ENCODE measurements at places on chromosomes 1 and 21.

GRCh38 chr1:54219688-54220003 lies 19.7 kb downstream of the MRPL37 start:
- no peak for DNase-seq

GRCh38 chr1:226682871-226683814 lies 55.9 kb downstream of the ITPKB start:
- no peak for DNase-seq

- DNase-seq: no peak
Observed at GRCh38 chr1:88503646-88504045, 180.4 kb upstream of the PKN2 start.

GRCh38 chr1:153250166-153250565 lies 9.3 kb upstream of the LORICRIN start:
- DNase-seq: no peak

DNA sequence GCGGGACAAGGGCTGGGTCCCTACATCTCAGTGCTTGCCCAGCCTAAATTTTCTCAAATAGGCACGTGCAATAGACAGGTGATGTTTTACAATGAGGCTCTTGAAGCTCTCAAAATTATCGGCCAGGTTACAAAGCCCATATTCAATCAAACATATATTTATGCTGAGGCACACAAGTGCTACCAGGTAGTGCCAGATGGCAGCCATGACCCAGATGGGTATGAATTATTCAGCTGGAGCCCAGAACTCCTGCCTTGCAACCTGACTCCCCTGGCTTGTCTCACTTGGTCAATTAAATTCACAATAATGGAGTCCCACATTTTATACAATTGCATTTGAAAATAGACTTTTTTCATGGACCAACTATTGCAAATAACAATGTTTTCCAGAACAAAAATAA lies 12.3 kb upstream of the ADAM30 start:
- peak; percentile 19 for DNase-seq

DNA sequence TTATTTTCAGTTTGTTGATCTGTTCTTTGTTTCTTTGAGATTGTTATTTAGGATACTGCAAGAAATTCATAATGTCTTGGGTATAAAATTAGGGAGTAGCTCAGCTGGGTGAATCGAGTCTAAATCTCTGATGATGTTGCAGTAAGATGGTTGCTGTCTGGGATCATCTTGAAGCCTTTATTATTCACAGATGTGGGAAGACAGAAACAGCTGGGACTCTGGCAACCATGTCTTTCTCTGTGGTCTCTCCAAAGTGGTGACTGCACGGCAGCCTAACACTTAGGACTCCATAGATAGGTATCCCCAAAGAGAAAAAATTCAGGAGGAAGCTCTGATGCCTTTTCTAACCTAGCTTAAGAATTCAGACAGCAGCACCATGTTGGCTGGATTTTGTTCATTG lies 52.7 kb downstream of the RAP1A start:
- DNase-seq: no peak

DNA sequence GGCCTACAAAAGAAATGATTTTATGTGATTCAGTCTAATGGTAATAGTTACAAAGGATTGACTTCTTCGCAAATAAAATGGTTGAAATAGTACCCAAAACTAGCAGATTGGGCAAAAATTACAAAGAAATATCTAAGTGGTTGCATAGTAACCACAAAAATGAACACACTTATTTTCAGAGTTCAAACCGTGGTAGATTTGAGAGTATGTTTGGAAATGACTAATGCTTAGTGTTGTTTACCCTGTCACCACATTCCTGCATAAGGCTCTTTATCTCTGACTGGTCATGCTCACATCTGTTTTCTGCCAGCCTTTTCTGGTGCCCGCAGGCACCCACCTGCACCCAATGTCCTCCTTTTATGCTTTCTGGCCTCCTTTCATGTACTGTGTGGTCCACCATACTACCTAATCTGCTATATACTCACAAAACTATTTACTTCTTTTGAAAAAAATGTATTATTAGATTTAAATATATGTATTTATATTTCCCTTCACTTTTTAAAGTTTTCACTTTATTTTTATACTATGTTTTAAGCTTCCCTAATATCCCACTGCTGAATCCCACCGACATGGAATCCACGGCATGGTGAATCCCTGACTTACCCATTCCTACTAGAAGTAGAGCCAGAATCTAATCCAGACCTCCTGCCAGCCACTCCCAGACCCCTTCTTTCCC lies 30.3 kb downstream of the PTPRC start:
- no peak for DNase-seq

DNA sequence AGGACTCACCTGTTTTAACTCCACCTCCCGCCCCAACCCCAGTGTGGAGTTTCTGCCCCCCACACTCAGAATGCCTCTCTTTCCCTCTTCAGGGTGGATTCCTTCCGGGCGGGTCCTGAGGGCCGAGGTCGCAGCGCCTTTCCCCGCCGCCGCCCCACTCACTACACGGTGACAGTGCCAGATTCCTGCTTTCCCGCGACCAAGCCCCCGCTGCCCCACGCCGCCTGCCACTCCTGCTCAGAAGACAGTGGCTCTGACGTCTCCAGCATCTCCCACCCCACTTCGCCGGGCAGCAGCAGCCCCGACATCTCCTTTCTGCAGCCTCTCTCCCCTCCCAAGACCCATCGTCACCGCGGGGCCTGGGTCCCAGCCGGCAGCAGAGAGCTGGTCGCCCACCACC lies 16.7 kb downstream of the INAVA start:
- DNase-seq: no peak

DNA sequence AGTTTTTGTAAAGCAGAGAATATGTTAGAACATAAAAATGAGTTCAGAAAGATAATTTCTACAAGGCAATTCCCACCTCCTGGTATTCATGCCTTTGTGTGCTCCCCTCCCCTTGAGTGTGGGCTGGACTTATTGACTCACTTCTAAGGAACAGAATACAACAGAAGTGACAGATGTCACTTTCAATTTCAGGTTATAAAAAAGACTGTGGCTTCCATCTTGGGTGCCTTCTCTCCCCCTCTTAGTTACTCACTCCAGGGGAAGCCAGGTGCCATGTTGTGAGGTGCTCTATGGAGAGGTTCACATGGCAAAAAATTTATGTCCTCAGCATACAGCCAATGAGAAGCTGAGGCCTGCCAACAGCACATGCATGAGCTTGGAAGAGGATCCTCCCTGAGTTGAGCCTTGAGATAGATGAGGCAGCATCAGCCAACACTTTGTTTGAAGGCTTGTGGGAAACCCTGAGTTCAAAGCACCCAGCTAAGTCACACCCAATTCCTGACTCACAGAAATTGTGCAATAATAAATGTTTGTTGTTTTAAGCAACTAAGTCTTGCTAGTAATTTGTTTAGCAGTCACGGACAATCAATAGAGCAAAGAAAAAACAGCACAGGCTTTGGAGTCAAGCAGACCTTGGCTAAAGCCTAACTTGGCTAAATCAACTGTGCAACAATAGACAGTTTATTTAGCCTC lies 73.5 kb upstream of the NGF start:
- no peak for DNase-seq

- DNase-seq: no peak
Observed at GRCh38 chr1:56917356-56917755, 48.5 kb downstream of the C8B start.

DNA sequence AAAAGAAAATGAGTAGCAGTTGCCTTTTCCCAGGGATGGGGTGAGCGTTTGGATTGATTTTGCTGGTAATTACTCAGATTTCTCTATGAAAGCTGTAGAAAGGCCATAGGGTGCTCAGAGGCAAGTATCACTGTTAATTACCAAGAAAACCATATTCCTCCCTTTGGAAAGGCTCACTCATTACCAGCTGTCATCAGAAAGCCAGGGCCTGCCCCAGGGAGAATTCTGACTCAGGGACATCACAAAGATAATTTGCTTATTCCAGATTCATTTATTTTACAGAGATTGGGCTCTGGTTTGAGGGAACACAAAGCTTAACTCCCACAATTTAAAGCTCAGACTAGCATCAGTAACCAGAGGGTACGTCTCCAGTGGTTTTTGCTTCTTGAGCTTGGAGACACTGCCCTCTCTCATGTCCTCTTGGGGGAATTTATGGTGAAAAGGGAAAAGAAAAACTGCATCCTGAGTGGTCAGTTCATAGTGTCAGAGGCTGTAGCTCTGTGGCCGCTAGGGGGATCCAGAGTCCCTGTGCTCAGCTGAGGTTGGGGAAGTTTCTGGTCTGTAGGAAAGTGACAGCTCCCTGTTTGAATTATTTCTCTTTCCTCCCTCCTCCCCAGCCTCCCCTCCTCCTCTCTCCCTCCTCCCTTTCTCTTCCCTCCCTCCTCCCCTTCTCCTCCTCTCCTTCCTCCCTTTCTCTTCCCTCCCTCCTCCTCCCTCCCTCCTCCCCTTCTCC lies 204.3 kb downstream of the KCNJ6 start:
- DNase-seq: peak; percentile 54

GRCh38 chr21:33302055-33302454 lies 22.7 kb upstream of the IFNAR1 start:
- DNase-seq: no peak

- no peak for DNase-seq
Observed at GRCh38 chr1:228096416-228097332, 6.5 kb downstream of the C1orf35 start.

DNA sequence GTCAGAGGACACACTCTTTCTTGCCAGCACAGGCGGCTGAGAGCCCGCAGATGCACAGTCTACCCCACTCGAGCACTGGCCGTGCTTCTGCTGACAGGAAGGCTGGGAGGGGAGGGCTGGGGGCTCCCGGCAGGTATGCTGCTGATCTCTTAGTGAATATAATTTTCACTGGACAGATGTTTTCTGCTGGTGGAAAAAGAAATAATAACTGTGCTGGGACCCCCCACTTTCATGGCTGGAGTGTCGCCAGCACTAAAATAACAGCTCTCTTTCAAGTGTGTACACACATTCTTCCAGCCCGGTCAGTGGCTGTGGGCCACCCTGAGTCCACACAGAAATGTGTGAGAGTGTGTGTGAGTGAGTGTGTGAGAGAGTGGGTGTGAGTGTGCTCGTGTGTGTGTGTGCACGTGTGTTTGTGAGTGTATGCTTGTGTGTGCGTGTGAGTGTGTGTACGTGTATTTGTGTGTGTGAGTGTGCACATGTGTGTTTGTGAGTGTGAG lies 167.7 kb upstream of the USP24 start:
- peak; percentile 16 for DNase-seq

DNA sequence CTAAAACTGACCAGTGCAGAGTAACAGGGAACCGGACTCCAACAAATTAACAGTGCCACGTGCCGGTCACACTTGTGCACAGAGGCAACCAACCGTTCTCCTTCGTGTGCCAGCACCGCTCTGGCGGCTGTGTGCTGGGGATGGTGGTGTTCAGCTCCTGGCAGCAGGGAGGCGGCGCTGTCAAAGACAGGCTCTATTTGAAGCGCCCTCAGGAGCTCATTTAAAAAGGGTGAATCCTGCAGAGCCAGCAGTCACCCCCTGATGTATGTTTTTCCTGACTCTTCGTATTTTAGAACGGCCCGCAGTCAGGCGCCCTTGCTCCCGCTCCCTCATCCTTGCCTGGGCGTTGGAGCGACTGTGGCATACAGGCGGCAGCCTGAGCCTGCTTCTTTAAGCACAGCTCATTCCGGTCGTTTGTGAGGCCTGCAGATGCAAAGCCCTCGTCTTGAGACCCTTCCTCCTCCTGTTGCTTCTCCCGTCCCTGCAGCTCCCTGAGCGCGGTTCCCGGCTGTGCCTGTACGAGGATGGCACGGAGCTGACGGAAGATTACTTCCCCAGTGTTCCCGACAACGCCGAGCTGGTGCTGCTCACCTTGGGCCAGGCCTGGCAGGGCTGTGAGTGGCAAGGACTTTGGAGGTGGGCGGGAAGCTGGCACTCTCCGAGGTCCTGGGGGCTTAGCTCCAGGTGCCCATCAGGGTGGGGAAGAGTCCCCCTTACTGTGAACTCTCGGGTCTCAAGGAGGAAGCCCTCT lies 1.1 kb downstream of the DFFB start:
- peak; percentile 52 for DNase-seq

GRCh38 chr1:57736940-57737339 lies 313.1 kb upstream of the DAB1 start:
- no peak for DNase-seq

GRCh38 chr21:14414932-14415508 lies 32.1 kb upstream of the HSPA13 start:
- no peak for DNase-seq

DNA sequence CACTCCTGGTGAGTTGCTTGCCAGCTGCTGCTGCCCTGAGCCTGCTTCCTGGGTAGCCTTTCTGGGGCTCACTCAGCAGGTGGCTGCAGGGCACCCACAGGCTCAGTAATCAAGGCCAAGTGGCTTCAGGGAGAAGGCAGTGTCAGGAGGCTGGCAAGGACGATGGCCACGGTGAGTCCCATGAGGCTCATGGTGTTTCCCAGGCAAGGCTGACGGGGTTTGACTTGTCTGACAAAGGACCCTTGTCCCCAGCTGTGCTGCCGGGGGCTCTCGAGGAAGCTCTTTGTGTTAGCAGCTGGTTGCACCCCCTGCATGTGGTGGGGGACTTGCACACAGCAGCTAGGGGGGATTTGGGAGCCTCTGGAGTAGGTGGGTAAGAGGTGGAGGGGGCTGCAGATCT lies 190.5 kb upstream of the C1orf174 start:
- DNase-seq: no peak

DNA sequence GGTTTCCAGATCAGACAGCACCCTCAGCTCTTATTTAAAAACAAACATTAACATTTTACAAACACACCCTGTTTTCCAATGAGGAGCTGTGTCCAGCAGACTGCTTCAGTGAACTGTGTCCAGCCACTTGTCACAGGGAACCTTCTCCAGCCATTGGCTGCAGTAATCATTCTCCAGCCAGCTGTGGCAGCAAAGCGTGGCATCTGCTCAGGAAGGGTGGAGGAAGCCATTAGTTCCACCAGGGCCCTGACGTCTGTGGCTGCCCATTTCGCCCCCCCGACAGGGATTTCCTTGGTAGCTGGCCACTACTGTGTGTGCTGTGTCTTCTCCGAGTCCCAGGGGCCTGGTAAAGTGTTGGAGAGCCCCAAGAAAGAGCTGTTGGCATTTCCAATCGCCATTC lies 62.9 kb upstream of the SELENON start:
- peak; percentile 35 for DNase-seq

- DNase-seq: no peak
Observed at GRCh38 chr1:230429067-230429735, 3.1 kb upstream of the PGBD5 start.

DNA sequence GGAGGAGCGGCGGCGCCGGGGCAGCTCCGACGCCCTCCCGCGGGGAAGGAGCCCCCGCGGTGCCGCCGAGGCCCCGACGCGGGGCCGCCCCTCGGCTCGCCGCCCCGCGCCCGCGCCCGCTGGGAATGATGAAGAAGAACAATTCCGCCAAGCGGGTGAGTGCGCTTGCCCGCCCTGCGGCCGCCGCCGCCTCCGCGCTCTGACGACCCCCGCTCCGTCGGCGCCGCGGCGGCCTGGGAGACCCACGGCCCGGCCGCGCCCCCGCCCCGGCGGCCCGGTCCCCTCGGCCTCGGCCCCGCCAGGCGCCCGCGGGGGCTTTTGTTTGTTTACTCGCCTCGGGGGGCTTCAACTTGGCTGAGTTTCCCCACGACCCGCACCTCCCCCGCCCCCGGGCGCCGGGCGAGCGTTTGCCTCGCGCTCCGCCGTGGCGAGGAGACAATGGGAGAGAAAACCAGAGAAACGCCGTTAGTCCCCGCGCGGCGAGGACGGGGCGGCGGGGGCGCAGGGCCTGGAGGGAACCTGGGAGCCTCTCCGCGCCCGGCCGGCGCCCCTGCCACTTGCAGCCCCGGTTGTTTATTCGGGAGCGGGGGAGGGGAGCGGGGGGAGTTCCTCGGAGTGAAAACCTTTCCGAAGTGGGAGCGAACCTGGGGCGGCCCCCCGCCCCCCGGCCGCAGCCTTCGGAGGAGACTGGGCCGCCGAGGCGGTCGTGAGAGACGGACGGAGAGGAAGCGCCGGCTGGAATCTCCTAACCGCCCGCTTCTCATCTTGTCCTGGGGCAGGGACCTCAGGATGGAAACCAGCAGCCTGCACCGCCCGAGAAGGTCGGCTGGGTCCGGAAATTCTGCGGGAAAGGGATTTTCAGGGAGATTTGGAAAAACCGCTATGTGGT lies 661 bp downstream of the PLEKHO1 start:
- peak; percentile 55 for DNase-seq
